ENCODE measurements at places on chromosomes 6 and 20.

DNA sequence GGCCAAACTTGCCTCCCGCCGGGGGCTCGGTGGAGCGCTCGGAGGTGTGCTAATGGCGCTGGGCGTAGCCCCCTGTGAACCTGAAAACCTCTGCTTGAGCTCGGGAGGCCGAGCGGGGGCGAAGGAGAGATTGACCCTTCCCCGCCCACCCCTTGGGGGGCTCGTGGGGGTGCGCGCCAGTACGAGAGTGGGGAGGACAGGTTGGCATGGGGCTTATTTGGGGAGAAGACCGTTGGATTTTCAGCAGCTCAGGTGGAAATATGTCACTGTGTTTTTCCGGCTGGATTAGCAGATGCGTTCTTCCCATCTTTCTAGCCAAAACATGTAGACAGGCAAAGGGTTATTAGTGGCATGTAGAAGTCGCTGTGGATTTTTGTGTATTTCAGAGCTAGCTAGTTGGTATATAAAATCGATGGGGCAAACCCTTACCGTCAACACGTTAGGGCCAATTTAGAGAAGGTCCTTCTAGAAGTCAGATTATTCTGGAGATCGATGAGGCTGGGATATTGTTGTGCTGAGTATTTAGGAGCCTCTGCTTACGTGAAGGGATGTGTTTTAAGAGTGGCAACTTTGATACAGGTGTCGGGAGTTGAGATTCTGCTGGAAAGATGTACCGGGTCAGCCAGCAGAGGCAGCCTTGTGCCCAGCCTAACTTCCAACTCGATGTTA is 525 bp downstream of the NCOA7 start:
- no peak for DNase-seq

GRCh38 chr6:33944686-33945411 is 141.0 kb upstream of the MLN start:
- no peak for DNase-seq

GRCh38 chr6:112223070-112223861 is 31.1 kb downstream of the LAMA4 start:
- DNase-seq, result no peak

GRCh38 chr20:32894026-32894483 is 35.3 kb downstream of the EFCAB8 start:
- DNase-seq, result no peak

- DNase-seq, result no peak
Measured at GRCh38 chr6:151425561-151425960, 26.4 kb downstream of the RMND1 start.

DNA sequence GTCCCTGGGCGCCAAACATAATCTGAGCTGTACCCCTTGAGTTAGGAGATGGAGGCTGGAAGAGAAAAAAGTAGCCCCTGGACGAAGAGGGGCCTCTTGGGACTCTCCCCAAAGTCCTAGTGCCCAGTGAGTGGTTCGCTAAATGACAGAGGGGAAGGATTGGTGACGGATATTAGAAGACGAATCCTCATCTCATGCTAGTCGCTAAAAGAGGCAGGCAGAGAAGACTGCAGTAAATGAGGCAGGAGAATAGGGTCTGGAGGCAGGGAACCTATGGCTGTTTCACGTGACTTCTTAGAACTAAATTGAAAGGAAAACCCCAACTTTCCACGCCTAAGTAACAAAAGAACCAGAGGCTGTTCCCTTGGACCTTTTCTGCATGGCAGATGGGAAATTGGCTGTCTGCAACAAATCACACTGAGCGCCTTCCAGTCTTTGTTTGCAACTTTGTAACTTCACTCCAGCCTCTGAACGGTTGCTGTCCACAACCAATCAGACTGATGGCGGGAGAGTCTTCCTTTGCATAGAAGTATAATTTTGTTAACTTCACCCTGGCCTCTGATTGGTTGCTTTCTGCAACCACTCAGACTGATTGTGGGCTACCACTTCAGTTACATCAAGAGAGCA is 731 bp upstream of the RBL1 start:
- no peak for DNase-seq

GRCh38 chr6:7624796-7625710 is 35.1 kb downstream of the SNRNP48 start:
- no peak for DNase-seq

GRCh38 chr6:111714416-111715270 is 109.0 kb upstream of the TRAF3IP2 start:
- DNase-seq, result no peak

DNA sequence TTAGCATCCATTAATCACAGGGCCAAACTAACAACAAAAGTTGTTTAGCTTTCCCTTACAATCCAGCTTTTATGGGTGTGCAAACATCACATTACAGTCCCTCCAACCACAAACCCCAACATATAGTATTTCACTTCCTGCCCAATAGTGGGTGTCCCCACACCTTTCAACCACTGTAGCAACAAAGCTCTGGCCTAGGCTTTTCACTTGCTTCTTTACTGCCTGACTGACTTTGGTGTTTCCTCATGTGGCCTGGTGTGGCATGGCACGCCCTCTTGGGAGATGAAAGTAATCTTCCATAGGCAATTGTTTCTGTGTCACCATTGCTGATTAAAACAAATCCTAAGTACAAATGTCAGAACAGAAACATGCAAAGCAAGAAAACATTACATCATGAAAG is 46.3 kb downstream of the MCM8 start:
- DNase-seq, result peak; percentile 94

GRCh38 chr6:113767985-113768384 is 89.2 kb upstream of the MARCKS start:
- no peak for DNase-seq

DNA sequence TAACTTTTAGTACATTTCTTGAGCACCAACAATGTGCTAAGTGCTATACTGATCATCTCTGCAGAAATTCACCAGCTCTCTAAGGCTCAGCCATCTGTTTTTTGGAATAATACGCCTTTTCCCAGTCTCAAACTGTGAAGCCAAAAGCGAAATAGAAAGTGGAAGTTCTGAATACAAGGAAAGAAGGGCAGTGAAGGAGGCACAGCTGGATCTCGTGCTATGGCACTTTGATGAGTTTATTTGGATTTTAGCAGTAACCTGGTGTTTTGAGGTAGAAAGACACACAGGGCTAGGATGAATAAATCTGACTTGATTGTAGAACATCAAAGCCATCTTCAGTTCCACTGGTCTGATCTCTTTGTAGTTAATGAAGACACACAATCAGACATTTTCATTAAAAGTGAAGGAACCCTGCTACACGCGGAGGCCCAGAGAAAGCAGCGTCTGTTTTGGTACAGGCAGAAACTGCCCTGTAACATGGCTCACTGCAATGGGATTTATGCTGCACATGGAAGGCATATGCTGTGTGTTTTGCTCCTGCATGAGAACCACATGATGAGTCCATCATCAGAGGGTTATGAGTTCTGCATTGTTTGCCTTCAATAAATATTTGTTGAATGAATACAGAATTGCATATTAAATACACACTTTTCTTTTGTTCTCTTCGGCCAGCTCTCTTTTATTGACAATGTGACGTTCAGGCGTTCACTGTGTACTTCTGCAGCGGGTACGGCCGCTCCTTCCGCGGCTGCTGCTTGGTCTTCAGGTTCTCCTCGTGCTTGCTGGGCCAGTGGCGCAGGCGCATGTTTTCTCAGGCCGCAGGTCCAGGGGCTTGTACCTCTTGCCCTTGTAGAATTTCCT is 100.9 kb downstream of the PREP start:
- DNase-seq, result no peak

- no peak for DNase-seq
Measured at GRCh38 chr6:5214570-5215052, 46.1 kb downstream of the LYRM4 start.

DNA sequence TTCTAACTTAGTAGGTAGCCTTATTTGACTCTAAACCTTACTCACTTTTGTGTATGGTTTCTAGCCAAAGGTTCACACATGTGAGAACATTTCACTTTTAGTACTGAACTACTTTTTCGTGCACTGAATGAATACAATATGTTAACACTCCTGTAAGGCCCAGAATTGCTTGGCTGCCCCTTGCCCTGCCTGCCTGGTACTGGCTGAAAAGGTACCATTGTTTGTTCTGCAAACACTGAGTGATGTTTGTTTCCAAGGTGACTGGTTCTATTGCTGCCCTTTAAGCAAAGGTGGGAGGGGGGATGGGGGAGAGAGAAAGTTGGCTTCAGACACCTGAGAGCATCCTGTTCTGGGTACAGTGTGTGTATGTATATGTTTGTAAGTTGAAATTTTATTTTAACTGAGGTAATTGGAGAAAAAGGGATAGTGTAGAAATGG is 31.2 kb downstream of the RREB1 start:
- DNase-seq, result peak; percentile 91

DNA sequence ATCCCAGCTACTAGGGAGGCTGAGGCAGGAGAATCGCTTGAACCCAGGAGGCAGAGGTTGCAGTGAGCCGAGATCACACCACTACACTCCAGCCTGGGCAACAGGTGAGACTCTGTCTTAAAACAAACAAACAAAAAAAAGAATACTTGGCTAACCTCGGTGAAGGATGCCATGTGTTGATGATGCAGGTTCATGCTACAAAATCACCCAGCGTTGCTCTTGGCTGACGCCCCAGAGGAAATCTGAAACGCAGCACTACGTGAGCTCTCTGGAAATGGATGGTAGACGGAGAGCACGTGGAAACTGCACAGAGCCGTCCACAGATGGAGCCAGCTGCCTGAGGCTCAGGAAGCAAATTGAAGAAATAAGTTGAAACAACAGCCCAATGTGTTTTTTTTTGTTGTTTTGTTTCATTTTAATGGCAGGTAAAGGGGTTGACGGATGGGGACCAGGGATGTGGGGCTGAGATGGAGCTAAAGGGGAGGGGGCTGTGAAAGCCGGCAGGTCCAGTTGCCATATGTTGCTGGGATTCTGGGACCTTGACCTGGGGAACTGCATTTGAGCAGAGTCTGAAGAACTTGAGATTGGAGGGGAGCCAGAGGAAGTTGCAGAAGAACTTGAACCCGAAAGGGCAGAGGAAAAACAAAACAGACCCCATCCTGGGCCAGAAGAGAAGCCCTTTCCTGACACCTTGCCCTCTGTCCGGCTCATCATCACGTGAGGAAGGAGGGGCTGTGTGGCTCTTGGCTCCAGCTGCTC is 12.8 kb upstream of the MANBAL start:
- peak; percentile 57 for DNase-seq

DNA sequence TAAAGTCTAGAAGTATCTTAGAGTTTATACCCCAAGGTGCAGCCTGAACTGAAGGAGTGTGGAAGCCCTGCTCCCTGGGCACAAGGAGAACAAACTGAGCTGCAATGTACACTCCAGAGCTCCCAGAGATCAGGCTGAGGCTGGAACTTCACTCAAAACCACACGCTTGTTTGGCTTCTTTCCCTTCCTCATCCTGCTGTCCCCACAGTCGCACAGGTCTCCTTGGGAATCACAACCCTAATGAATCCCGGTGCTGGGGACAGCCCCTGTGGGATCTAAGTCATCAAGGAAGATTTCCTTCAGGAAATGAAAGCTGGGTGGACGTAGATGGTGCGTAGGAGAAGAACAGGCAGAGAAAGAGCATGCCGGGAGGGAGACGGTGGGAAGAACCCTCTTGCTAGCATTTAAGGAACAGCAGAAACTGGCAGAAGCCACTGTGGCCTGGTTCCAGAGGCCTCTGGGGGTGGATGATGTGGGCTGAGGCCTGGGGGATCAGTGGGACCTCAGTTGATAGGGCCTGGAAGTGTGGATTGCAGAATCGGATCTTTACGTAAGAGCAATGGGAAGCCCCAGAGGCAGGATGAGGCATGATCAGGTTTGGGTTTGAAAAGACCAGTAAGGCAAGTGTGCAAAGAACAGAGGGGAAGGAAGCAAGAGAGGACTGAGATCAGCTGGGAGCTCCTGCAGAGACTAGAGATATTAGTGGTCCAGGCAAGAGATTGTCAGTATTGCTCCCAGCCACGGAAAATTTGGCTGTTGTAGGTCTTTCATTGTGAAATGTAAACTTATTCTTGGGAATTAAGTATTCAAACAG is 21.4 kb downstream of the CYP24A1 start:
- no peak for DNase-seq

- DNase-seq, result no peak
Measured at GRCh38 chr20:2707353-2708072, 14.9 kb downstream of the EBF4 start.

GRCh38 chr6:158766621-158767455 is 52.3 kb downstream of the EZR start:
- DNase-seq, result no peak

- DNase-seq, result no peak
Measured at GRCh38 chr6:124371974-124372475, 568.4 kb downstream of the NKAIN2 start.

GRCh38 chr6:24428615-24429014 is 25.9 kb downstream of the MRS2 start:
- no peak for DNase-seq

DNA sequence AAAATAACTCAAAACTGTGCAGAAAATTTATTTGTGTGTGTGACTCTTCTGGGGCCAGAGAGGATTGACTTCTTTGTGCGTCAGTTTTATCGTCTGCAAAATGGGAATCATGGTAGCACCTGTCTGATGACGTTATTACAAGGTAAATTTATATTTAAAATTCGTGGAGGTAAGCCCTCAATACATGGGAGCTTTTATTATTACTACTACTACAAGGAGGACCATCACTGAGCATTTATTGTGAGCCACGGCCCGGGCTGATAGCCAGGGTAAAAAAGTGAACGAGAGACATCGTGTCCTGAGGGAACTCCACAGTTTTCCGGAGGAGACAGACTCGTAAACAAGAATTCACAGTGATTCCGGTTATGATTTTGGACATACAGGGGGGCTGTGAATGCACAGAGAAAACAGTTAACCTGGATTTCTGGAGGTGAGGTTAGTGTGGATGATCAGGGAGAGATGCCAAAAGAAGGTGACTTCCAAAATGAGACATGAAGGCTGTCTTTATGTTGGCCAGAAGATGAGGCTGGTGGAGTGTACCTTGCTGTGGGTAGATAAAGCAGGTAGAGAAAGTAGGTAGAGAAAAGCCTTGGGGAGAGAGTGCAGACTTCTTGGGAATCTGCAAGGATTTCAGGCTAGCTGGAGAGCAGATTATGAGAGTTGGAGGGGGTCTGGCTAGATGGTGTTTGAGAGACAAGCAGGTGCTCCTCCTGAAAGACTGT is 10.6 kb upstream of the SERINC3 start:
- DNase-seq, result no peak

- DNase-seq, result no peak
Measured at GRCh38 chr6:22596011-22596410, 26.6 kb downstream of the HDGFL1 start.

- no peak for DNase-seq
Measured at GRCh38 chr20:650954-651353, 2.0 kb downstream of the SRXN1 start.

GRCh38 chr6:83459663-83460062 is 28.8 kb upstream of the ME1 start:
- DNase-seq, result no peak
